ENCODE measurements at places on chromosomes 13 and 19.
A peak's percentile ranks its signal among the peaks of the same experiment; 100 is the strongest.

DNA sequence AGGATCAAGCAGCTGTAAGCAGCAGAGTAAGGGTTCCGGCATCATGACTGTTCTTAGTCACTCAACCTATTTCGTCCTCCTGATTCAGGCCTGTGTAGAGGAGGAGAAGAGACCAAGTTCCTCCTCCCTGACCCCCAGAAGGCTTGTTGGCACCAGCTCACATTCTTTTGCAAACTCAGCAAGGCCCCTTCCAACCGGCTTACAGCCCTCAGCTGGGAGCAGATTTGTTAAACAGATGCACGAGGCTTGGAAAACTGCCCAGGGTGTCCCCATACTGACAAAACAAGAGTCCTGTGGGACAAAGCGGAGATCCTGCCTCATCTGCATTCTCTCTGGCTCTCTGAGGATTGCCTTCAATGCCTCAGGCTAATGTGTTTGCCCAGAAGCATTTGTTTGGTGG is 113.2 kb upstream of the SOX21 start:
- DNase-seq, result peak; percentile 22

- peak; percentile 76 for DNase-seq
These were observed 753.9 kb downstream of the OLFM4 start for GRCh38 chr13:53782488-53782961.

- DNase-seq, result no peak
These were observed 10.8 kb downstream of the F2RL3 start for GRCh38 chr19:16899566-16900075.

- DNase-seq, result no peak
These were observed 183.5 kb downstream of the UQCRFS1 start for GRCh38 chr19:29029268-29029958.

GRCh38 chr13:49627831-49628652 is at the start of gene ARL11:
Gene ARL11, plus strand, starts transcription at chr13:49628507. Its CDS starts 1,941 bp downstream, at chr13:49630448.
- no peak for DNase-seq
